ENCODE measurements at places on chromosomes 6 and 20.

GRCh38 chr6:83459663-83460062, 28.8 kb upstream of the ME1 start:
- DNase-seq: no peak

- DNase-seq: peak; percentile 65
Observed at GRCh38 chr6:138107078-138107751, at the start of gene PERP. Gene PERP (minus strand): TSS chr6:138107419. CDS start chr6:138107340, 79 bp downstream.

GRCh38 chr6:148423133-148423532, 80.5 kb downstream of the SASH1 start:
- DNase-seq: no peak

DNA sequence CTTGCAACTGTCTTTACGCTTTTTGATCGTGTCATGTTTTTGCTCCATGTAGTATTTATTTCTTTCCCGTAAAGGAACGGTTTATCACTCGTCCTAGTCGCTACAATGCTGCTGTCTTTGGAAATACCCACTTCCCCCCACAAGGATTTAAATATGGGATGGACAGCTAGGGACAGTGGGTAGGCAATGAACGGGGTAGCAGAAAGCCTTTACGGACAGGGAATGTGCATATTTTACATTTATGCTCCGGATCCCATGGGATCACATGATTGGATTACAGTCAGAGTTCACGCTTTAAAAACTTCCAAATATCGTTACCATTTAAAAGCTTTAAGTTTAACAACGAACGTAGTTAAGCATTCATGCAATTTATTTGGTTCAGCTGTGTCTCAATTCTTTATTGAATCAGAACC, 1.2 kb downstream of the HIVEP1 start:
- no peak for DNase-seq

- no peak for DNase-seq
Observed at GRCh38 chr6:124927806-124928205, 34.4 kb upstream of the RNF217 start.

GRCh38 chr20:34315236-34315635, 12.1 kb upstream of the AHCY start:
- no peak for DNase-seq

DNA sequence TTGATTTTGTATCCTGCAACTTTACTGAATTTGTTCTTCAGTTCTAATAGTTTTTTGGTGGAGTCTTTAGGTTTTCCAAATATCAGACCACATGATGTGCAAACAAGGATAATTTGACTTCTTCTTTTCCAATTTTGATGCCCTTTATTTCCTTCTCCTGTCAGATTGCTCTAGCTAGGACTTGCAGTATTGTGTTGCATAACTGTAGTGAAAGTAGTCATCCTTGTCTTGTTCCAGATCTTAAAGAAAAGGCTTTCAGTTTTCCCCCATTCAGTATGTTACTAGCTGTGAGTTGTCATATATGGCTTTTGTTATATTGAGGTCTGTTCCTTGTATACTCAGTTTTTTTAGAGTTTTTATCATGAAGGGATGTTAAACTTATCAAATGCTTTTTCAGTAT, 4.6 kb downstream of the MICB start:
- DNase-seq: no peak

GRCh38 chr6:38495518-38495917, 144.2 kb downstream of the BTBD9 start:
- DNase-seq: no peak

DNA sequence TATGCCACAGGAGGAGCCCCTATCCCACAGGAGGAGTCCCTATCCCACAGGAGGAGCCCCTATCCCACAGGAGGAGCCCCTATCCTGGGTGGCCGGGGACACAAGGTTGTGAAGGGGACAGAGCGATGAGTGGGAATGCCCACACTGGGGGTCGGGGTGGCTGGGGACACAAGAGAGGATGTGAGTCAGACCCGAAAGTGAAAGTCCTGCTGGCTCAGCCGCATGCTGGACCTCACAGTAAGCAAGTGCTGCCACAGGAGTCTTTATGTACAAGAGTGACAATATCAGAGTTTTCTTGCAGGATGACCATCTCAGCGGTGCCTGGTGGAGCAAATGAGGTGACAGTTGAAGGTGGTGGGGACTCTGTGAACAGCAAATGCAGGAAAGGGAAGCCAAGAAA, 93.7 kb downstream of the PSMB1 start:
- DNase-seq: no peak

- no peak for DNase-seq
Observed at GRCh38 chr20:17892189-17892938, 76.2 kb downstream of the SNX5 start.

DNA sequence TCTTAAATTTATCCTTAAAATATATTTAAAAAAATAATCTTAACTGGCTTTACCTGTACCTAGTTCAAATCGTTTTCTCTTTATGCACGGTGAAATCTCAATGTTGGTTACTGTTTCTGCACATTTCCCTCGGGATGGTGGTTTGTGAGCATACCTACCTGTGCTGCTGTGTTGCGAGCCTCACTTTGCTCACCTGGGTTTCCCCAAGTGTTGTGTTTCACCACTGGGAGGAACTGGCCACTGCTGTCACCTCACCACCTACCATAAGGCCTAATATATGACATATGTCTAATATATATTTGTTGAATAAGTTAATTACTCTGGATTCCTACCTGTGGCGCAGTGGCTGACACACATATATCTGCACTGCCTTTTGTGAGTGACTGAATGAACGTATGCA, 493.5 kb upstream of the FLRT3 start:
- DNase-seq: no peak

GRCh38 chr6:18166312-18167036, 11.3 kb downstream of the KDM1B start:
- no peak for DNase-seq

- no peak for DNase-seq
Observed at GRCh38 chr20:54995553-54995952, 520.2 kb downstream of the DOK5 start.

GRCh38 chr6:56764081-56764566, 121.4 kb upstream of the DST start:
- DNase-seq: no peak

GRCh38 chr20:47142774-47143170, 213.7 kb downstream of the ZMYND8 start:
- no peak for DNase-seq

DNA sequence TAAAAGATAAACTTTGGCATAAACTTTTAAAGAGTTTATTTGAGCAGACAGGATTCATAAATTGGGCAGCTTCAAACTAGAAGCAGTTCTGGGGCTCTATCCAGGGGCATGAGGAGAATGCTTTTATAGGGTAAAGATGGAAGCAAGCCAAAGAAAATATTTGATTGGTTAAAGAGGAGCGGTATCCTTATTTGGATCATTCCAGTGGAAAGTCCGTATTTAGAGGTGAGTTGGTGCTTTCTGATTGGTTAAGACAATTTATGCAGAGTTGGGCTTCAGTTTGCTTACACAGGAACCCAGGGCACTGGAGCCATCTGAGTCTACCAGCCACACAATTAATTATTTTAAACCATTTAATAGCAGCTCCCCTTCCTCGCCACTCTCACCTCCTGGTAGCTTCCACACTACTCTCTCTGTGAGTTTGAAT, 37.9 kb upstream of the RNF217 start:
- DNase-seq: no peak

- DNase-seq: no peak
Observed at GRCh38 chr6:145544514-145544913, 190.8 kb downstream of the EPM2A start.

DNA sequence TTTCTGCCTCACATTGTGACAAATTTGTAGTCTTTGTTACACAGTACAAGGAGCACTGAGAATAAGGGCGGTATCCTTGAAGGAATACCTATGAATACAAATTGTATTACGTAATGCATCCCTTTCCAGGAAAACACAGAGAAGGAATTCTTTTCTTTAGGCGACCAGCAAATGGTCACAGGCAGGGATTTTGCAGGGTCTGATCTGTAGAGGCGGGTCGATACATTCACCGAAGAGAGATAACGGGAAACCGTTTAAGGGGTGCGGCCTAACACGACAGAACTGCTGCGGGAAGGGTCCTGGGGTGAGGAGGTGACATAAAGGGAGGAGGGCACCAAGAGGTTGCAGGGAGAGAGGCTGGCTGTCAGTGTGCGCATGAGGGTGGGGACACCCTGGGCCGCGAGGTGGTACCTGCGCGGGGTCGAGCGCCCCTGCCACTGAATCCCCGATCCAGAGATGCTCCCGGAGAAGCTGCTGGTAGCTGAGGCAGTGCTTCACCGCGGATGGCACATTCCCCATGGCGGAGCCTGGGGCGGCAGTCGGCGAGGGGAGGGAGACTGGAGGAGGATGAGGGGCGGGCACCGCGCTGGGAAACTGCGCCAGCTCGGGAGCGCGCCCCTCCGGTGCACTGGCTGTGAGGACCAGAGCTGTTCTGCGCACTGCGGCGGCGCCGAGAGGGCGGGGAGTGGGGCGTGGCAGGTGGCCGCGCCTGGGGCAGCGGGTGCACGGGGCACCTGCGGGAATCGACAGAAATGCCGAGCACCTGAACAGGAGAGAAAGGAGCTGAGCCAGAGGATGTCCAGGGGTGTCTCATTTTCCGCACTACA, at the start of gene HMGCLL1:
TSS of gene HMGCLL1 (minus strand) at position 656 of the 827 bp plus-strand sequence. CDS start at position 519, 137 bp downstream.
- DNase-seq: no peak

DNA sequence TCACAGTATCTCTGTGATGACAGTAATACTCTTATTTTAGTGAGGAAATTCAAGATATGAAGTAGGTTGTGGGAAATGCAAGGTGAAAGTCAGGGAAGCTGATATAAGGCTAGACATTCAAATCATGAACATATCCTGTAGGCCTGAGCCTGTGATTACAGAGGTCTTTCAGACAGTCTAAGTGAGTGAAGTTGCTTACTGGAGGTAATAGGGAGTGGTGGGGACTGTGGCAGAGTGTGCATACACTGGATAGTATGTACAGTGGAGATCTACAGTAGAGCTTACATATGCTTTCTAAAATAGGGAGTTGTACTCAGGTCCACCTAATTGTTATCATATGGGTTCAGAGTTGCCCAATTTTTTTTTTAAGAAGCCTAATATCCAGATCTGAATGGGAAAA, 3.1 kb downstream of the DHX35 start:
- DNase-seq: no peak

DNA sequence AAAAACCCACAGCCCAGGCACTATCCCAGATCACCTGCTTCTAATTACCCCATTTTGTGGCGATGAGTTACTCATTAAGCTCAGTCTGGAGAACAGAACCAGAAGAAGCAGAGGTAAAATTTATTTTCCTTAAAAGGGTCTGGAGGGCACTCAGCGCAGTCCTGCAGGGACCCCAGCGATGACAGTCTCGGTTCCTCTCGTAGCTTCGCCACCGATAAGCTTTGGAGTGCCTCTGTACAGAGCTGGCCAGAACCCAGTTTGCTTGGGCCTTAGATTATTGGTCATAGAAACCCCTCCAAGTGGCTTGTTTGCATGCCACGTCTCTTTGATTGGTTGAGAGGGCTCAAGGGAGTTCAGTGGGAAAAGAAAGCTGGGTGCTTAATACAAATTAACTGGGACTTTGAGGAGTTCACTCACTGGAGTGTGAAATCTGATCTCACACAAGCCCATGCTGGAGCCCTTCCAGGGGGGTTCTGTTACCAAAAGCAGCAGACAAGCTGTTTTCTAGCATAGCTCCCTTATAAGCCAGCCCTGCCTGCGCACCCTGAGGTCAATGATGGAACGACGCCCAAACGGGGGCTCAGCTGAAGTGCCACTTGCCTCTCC, 158.5 kb upstream of the ARID1B start:
- no peak for DNase-seq

DNA sequence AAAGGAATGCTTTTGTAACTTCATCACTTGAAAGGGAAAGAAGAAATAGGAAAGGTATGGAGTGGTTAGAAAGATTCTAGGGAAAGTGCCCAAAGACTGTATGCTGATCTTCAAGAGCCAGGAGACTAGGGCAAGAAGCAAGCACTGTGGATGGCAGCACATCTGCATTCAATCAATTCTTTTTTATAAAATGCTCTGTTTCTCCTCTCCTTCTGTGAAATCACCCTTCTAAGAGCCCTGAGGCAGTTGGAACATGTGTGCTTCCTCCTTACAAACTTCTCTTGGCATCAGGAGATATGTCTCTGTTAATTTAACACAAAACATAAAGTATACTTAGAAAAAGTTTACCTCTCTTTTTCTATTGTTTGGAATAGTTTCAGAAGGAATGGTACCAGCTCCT, 1162.2 kb upstream of the GJE1 start:
- no peak for DNase-seq

GRCh38 chr6:13014504-13015378, 298.2 kb downstream of the PHACTR1 start:
- DNase-seq: no peak

- DNase-seq: no peak
Observed at GRCh38 chr6:151502499-151502898, 8.7 kb downstream of the CCDC170 start.

DNA sequence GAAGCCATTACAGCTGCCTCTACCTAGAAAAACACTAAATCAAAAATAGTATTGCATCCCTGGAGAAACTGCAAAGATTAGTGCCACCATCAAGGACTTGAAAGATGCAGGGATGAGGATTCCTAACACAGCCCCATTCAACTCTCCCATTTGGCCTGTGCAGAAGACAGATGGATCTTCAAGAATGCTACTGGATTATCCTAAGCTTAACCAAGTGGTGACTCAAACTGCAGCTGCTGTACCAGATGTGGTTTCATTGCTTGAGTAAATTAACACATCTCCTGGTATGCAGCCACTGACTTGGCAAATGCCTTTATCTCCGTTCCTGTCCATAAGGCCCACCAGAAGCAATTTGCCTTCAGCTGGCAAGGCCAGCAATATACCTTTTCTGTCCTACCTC, 117.4 kb downstream of the TBC1D32 start:
- DNase-seq: no peak

DNA sequence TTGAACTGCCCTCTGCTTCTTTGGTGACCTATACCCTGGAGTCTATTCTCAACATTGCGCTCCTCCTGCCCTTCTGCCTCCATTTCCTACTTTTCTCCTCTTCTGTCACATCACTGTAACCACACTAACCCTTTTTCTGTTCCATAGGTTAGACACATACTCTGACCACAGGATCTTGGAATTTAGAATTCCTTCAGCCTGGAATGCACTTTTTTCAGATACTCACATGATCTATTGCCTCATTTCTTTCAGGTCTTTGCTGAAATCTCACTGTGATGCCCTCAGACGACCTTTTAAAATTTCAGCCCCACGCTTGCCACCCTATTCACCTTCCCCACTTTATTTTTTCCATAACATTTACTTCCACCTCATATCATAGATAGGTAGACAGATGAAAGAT, 5.1 kb downstream of the VNN1 start:
- DNase-seq: no peak

DNA sequence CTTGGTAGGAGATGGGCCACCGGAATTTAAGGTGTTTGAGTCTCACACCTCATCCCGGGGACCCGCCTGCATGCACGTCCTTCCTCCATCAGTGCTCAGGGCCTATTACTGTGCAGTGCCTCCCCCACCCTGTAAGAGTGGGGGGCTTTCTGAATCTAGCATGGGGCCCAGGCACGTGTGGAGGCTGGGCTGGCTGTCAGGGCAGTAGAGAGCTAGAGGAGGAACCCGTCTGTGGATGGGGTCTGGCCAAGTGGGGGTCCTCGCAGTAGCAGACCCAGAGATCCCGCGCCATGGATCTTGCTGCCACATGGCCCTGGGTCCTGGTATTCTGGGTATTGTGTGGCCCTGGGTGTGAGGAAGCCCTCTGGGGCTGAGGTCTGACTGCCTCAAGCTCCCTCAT, 42.9 kb downstream of the SRC start:
- DNase-seq: no peak

- DNase-seq: no peak
Observed at GRCh38 chr20:34389206-34389953, 26.3 kb downstream of the ITCH start.

- DNase-seq: no peak
Observed at GRCh38 chr6:18507561-18507960, 120.4 kb downstream of the RNF144B start.

GRCh38 chr6:43086022-43086658, 10.0 kb downstream of the PTK7 start:
- no peak for DNase-seq

- DNase-seq: no peak
Observed at GRCh38 chr6:147106759-147107401, 97.3 kb upstream of the STXBP5 start.

Measured in activated CD8-positive, alpha-beta memory T cell treated with anti-CD3 and anti-CD28 coated beads for 1 hour (primary cell).